ENCODE measurements at places on chromosomes 2 and 18. TPM values are rescaled to one million over a fixed set of nuclear protein-coding genes. Genes with fewer than 3 reads are reported as not detected.

DNA sequence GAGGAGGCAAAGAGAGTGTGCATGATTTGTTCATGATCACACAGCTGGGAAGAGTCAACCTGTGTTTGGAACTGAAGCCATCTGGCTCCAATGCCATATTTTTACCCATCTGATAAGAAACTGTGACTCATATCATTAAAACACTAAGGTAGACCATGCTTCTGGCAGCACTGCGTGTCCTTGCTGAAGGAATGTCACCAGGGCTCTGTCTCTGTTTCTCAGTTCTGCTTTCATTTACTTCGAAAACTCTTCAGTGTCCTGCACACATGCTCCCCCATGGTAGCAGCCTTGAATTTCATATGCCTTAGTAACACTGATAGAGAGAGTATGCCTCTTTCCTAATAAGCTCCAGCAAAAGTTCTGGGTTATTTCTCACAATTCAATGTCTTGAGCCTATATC, 830.4 kb downstream of the DCDC2C start:
- DNase-seq, result no peak

Gene ASXL2
- 32.3 TPM for total RNA-seq

Gene SERPINB3
- total RNA-seq, result 0.94 TPM

- no peak for DNase-seq
Observed at GRCh38 chr2:9285385-9285920, 78.8 kb downstream of the ASAP2 start.

GRCh38 chr2:171404261-171404660, 29.5 kb downstream of the METTL8 start:
- no peak for DNase-seq

DNA sequence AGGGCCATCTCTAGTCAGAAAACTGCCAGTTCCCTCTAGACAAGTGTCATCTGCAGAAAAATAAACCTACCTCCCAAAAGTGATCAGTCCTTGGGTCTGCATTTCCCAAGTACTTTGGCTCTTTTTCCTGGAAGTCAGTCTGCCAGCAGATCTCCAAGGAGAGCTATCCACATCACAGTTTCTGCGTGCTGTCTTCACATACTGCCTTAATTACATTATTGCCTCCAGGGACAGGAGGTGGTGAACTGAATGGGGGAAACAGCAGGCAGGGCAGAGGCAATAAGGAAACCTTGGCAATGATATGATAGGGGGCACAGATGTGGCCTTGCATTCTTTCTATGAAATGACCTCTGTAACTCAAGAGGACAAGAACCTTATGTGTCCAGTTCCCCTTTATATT, 105.9 kb upstream of the SIX2 start:
- no peak for DNase-seq

Gene EVX2
- total RNA-seq, result 0.10 TPM

DNA sequence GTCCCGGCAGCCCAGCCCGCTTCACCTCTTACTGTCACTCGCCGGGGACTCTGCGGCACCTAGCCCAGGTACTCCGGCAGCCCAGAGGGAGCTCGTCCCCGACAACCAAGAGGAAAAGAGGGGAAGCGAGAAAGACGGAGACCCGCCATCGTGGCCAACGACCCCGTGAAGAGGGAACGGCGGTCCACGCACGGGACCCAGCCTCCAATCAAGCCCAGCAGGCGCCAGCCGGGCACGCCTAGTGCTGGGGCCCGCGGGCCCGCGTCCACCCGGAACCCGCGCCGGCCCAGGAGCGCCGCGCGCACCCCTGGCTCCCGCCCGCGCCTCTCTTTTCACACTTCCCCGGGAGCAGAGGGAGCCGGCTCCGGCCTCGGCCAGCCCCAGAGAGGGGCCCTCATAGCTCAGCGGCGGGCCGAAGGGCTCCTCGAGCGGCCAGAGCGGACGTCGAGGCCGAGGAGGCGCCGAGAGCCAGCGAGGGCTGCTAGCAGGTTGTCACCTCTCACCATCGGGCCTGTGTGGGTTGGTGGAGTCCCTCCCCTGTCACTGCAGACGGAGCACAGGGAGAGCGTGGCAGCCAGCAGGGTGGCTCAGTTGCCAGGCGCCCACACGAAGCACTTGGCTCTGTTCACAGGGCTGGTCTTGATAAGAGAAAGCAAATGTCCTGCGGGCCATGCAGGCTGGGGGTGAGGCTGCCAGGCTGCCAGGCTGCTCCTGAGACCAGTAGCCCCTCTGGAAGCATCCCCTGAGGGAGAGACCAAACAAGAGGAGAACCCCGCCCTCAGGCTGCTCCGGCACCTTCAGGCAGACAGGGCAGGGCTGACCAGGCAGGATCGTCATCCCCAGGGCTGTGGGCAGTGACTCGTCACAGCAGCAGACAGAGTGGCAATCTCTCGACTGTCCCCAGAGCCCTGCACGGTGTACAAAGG, 36.9 kb upstream of the KLF11 start:
- DNase-seq, result no peak

DNA sequence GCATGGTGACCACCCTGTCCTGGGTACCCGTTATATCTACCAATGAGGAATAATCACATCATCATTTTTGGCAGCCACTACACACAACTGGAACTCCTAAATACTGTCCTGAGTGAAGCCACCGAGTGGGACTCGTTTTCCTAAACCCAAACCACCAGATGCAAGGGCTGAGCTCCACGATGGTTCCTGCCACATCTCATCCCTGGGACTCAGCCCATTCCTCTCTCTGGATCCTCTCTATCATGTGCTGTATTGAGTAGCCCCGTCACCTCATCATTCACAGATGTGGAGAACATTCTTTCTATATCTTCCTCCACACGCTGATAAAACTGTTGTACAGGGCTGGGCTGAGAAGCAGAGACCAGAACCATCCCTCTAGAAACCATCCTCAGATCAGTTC, 79.4 kb upstream of the SMAD7 start:
- DNase-seq, result no peak

Data from type B pancreatic cell (in vitro differentiated cells).